Activated T-helper 9 cell treated with anti-CD3 and anti-CD28 coated beads, Interleukin-2, amount 50 U/mL, for 16 hours (primary cell): ENCODE measurements at places on chromosomes 2 and 18.

DNA sequence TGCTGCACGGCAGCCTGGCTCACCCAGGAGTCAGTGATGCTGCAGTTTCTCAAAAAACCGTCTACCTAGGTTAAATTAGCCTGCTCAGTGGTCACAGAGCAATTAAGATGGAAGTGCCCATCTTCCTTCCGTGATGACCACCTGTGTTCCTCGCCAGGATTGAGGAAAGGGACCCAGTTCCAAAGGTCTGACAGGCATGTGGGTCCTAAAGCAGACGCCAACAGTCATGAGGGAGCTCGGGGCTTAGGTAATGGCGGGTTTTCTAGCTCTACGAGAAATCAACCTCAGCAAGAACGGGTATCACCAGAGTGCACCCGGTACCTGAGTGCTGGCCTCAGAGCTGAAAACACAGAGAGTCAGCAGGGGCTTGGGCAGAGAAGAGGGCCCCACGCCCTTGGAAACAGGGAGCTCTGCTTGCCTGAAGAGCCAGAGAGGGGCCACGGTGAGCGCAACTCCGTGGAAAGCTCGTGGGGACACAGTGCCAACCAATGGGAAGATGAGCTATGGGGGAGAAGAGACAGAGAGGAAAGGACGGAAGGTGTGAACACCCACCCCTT lies 34.3 kb upstream of the DNMT3A start:
- no peak for DNase-seq

DNA sequence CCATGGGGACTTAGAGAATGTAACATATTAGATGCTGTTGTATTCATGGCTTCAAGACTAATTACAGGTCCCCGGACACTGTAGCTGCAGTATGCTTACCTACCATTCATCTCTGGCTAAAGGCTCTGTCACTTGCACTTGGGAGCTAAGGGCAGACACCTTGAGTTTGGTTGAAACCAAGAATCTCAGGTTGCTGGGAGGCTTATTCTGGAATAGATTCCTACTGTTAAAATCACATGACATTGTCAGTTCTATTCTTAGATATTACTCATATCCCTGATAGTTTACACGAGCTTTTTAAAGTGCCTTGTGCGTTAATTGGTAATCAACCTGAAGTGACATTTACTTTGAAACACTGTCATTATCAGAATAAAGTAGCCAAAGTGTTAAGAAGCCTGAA lies 73.0 kb upstream of the EPB41L5 start:
- no peak for DNase-seq

GRCh38 chr18:62201870-62202269 lies 14.8 kb downstream of the RELCH start:
- no peak for DNase-seq

DNA sequence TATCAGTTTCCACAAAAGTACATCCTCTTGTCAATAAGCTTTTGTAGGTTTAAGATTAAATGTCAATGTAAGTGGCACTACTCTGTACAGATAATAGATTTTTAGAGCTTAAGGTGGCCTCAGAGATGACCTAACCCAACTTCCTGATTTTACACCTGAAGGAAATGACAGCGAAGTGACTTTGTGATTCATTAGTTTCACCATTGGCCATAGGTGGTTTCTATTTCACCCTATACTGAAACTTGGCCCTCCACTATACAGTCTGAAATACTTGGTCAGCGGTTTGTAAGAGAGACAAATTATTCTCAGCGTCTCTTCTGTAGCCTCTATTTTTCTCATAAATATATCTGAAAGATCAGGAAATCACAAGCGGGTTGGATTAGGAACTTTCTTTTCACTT lies 330.4 kb upstream of the FAM98A start:
- DNase-seq: no peak

GRCh38 chr18:61076986-61077385 lies 256.2 kb upstream of the CDH20 start:
- no peak for DNase-seq

GRCh38 chr2:66890166-66890742 lies 455.3 kb downstream of the MEIS1 start:
- DNase-seq: no peak

- no peak for DNase-seq
Observed at GRCh38 chr2:189880832-189881492, 96.7 kb downstream of the PMS1 start.

GRCh38 chr2:31207790-31208189 lies 9.5 kb downstream of the CAPN14 start:
- DNase-seq: no peak

- no peak for DNase-seq
Observed at GRCh38 chr18:47206945-47207637, 30.9 kb upstream of the IER3IP1 start.

DNA sequence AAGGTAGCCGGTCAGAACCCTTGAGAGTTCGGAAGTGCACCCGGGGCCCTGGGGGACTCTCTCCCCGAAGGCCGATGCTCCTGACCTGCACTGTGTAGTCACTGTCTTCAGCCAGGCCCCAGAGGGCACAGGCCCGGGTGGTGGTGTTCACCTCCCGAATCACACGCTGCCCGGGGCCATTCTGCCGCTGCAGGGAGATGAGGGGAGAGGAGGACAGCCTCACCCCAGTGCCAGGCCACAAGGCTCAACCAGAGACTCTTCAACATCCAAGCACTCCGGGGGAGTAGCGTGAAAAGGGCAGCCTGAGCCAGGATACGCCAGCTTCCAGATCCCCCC lies 1.1 kb downstream of the FNDC4 start:
- DNase-seq: no peak

- DNase-seq: no peak
Observed at GRCh38 chr18:24262087-24262486, 123.2 kb downstream of the CABYR start.

GRCh38 chr2:67131257-67131609 lies 265.9 kb upstream of the ETAA1 start:
- DNase-seq: no peak

DNA sequence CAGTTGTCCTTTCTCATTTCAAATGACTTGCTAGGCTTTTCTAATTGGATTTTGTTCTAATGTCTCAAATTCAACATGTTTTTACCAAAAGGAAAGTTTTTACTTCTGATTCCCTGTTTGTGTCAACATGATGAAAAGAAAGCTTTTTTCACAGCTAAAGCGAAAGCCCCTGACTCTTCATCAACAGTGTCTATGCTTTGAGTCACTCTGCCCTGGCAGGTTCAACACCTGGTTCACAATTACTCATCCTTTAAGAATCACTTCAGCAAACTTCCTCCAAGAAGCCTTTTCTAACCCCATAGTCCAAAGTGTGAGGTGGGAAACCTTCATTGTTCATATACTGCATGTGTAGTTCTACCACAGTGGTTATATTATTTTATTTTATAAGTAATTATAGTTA lies 7.6 kb upstream of the DSG2 start:
- DNase-seq: no peak

DNA sequence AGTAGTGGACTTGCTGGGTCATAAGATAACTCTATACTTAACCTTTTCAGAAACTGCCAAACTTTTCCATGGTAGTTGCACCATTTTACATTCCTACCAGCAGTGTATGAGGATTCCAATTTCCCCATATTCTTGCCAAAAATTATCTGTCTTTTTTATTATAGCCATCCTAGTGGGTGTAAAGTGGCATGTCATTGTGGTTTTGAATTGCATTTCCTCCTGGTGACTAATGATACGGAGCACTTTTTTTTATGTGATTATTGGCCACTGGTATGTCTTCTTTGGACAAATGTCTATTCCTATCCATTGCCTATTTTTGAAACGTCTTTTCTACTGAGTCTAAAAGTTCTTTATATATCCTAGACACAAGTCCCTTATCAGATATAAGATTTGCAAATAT lies 44.3 kb downstream of the CACNB4 start:
- DNase-seq: no peak

DNA sequence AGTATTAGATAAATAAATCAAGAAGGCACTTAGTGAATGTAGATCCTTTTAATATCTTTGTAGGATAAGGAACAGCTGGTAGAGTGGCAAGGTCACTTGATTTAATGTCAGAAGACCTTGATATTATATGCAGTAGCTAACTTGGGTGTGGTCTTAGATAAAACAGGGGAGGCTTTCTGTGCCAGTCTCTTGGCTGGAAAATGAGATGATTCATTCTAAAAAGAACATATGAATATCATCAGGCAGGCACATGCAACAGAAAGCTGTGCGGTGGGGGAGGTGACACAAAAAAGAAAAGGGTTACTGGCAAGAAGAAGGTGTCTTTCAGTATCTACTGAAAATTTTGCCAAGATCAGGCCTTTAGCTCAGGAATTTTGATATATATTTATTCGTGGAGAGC lies 931.7 kb upstream of the CELF4 start:
- no peak for DNase-seq

DNA sequence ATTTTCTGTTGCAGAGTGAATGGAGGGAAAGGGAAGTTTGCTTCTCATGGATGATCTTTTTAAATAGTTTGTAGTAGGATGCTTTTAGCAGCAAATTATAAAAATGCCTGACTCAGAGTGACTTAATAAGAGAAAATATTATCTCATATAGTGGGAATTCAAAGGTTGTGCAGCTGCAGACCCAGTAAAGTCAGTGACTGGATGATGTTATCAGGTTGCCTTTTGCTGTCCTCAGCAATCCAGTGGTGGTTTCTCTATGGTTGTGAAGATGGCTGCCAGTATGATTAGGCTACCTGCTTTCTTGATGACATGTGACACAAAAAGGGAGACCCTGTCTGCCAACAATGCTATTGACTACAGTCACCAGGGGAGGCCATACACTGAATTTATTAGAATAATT lies 184.8 kb downstream of the DIS3L2 start:
- no peak for DNase-seq

DNA sequence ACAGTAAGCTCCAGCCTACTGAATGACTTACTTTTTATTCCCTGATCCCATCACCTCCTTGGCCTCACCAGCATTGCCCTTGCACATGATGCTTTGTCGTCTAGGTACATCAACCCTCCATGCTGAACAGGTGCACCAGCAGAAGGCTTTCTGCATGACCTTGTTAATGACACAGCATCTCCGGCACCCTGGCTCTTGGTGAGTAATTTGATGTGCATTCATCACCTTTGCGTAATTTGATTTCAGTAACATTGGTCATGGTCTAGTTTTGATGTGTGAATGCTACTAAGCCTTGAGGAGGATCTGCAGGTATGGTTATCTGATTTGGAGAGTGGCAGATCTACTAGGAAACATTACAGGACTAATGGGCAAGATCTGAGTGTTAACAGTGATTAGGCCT lies 103.6 kb downstream of the STK39 start:
- DNase-seq: no peak

DNA sequence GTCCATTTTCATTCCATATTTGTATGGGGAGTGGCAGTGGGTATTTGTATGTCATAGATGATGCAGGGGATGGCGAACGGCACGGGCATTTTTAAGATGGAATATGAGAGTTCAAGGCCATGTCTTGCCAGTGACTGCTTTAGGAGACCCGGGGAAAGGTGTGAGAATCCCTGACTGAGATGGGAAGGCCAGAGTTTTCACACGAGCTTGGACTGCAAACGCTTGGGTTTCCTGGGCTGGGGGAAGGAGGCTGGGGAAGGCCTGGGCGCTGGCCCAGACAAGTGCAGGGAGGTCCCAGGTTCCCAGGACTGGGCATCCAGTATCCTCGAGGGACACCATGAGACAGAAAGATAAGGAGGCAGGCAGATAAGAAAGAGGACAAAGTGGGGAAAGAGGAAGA lies 35.2 kb downstream of the CNGA3 start:
- DNase-seq: no peak

DNA sequence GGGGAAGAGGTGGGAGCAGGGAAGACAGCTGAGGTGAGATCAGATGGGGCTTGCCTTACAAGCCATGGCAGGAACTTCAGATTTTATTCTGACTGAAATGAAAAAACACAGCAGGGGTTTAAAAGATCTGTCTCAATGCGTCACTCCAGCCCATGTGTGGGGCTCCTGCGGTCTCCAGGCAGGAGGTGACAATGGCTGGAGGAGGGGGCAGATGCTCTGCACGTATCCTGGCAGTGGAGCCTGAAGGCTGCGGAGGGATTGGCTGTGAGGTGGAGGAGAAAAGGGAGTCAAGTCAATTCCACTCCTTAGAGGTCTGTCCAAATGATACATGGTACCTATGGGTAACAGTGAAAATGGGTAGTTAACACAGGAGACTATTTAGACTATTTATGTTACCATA lies 40.5 kb upstream of the KIDINS220 start:
- DNase-seq: no peak

DNA sequence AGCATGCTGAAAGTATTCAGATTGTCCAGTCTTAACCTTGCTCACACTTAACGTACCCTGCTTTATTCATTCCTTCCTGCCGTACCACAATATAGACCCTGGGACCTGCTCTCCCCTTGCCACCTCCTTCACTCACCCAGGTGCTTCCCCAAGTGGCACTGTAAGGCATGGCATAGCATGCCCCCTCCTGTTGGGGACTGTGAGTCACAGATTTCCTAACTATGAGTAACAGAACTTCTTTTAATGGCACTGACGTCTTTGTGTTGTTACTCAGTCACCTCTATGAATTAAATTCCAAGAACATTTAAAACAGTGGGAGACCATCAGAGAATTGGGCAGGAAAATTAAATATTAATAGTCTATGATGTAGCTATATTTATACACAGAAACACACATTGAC lies 117.2 kb downstream of the CTNNA2 start:
- DNase-seq: no peak

- DNase-seq: no peak
Observed at GRCh38 chr2:223835701-223836532, 1.5 kb downstream of the AP1S3 start.

DNA sequence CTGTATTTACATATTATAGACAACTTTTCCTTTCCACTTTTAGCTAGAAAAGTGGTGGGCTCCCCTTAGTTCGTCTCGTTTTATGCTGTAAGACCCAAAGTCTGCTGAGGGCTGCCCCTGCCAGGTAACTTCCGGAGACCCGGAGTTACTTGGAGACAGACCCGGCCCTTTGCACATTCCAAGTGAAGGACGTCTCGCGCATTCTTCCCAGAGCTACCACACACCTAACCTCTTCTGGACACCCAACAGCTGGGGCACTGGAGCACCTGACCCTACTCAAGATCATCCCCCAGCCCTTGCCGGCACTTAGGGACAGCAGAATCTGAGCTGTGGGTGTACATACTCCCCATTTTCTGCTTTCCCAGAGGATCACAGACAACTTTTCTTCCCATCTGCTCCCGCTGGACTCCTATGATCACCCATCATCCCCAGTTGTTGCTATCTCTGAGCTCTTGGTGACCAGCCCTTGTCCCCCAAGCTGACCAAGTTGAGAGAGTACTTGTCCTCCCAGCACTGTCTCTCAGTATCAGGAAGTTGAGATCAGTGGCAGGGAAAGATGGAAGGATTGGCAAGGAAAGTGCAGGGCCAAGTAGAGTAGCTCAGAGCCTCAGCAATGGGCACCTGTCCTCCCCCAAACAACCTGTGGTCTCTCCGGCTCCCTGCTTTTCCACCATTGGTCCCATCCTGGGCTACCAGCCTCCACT lies 8.4 kb upstream of the SATB2 start:
- no peak for DNase-seq

GRCh38 chr2:73218298-73218697 lies 4.3 kb downstream of the SMYD5 start:
- no peak for DNase-seq

- no peak for DNase-seq
Observed at GRCh38 chr2:58350484-58350883, 109.4 kb upstream of the FANCL start.
